ENCODE measurements at places on chromosomes 5 and 9.

- H3K27ac ChIP-seq: no peak overlapping the region
- H3K4me1 ChIP-seq: peaks cover 4% of the 10 kb centered on the region
- no peak for DNase-seq
- H3K36me3 ChIP-seq: no peaks in the 10 kb centered on the region
- H3K27me3 ChIP-seq: no peaks in the 10 kb centered on the region
Observed at GRCh38 chr5:72599065-72599433, 91.8 kb upstream of the ZNF366 start.

GRCh38 chr5:1782385-1783215 is 17.0 kb downstream of the MRPL36 start:
- no peak for DNase-seq
- peak overlapping the region; percentile 75 for H3K27ac ChIP-seq
- no peaks in the 10 kb centered on the region for H3K27me3 ChIP-seq
- H3K4me1 ChIP-seq: peaks cover 35% of the 10 kb centered on the region
- H3K36me3 ChIP-seq: no peaks in the 10 kb centered on the region

- no peaks in the 10 kb centered on the region for H3K27me3 ChIP-seq
- no peak for DNase-seq
- H3K4me3 ChIP-seq: no peak overlapping the region
- H3K4me1 ChIP-seq: peaks cover 6% of the 10 kb centered on the region
- no peaks in the 10 kb centered on the region for H3K36me3 ChIP-seq
- no peak overlapping the region for H3K27ac ChIP-seq
Observed at GRCh38 chr9:131923766-131924165, 155.9 kb downstream of the MED27 start.

GRCh38 chr5:159398936-159399335 is 68.6 kb upstream of the IL12B start:
- H3K36me3 ChIP-seq: no peaks in the 10 kb centered on the region
- no peaks in the 10 kb centered on the region for H3K27me3 ChIP-seq
- no peak overlapping the region for H3K27ac ChIP-seq
- DNase-seq: no peak
- no peaks in the 10 kb centered on the region for H3K4me1 ChIP-seq
- no peak overlapping the region for H3K4me3 ChIP-seq

- H3K36me3 ChIP-seq: no peaks in the 10 kb centered on the region
- peaks cover 10% of the 10 kb centered on the region for H3K4me1 ChIP-seq
- H3K4me3 ChIP-seq: no peak overlapping the region
Observed at GRCh38 chr5:154473581-154474283, 4.3 kb downstream of the HAND1 start.

DNA sequence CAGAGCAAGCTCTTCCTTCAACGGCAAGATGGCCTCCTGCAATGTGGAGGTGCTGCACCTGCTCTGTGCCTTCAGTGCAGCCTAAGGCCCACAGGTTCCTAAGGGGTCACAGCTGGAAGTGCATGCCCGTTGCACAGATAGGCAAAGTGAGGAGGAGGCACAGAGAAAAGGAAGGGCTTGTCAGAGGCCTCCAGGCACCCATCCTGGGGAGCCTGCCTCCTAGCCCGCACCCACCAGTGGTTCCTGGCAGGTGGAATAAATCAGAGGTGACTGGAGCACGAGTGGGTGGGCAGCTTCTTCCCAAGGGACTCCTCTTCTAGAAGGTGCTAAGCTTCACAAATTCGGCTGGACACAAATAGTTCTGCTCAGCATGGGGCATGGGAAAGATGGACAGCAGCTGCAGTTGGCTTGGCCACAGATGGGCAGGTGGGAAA is 52.8 kb upstream of the STXBP1 start:
- no peak for DNase-seq
- H3K4me3 ChIP-seq: no peak overlapping the region
- no peaks in the 10 kb centered on the region for H3K27me3 ChIP-seq
- H3K27ac ChIP-seq: no peak overlapping the region

- no peak for DNase-seq
- H3K4me3 ChIP-seq: no peak overlapping the region
- H3K4me1 ChIP-seq: no peaks in the 10 kb centered on the region
- no peaks in the 10 kb centered on the region for H3K27me3 ChIP-seq
- no peak overlapping the region for H3K27ac ChIP-seq
Observed at GRCh38 chr9:95132366-95133324, 184.9 kb downstream of the FANCC start.

GRCh38 chr5:149411738-149412519 is 32.8 kb upstream of the IL17B start:
- H3K27me3 ChIP-seq: peaks cover 2% of the 10 kb centered on the region
- no peak overlapping the region for H3K4me3 ChIP-seq
- no peaks in the 10 kb centered on the region for H3K4me1 ChIP-seq
- no peak overlapping the region for H3K27ac ChIP-seq

- no peaks in the 10 kb centered on the region for H3K36me3 ChIP-seq
- no peaks in the 10 kb centered on the region for H3K27me3 ChIP-seq
- H3K27ac ChIP-seq: no peak overlapping the region
- DNase-seq: no peak
- H3K4me3 ChIP-seq: no peak overlapping the region
- no peaks in the 10 kb centered on the region for H3K4me1 ChIP-seq
Observed at GRCh38 chr9:88579050-88579715, 44.2 kb downstream of the NXNL2 start.

DNA sequence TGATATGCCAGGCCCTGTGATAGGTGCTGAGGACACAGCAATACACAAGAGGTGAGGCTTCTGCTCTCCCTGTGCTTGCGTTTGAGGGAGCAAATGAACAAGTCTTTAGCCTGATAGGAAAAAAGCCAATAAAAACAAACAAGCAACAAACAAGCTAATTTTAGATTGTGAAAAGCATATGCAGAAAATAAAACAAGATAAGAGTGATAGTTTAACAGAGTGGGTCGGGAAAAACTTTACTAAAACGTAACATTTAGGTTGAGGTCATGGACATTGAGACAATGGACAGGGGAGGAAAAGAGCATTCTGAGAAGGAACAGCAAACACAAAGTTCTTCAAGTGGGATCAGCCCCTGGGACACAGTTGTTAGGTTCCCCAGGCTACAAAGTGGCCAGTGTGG is 4.3 kb downstream of the SMIM3 start:
- H3K4me3 ChIP-seq: peak overlapping the region; percentile 13
- H3K27ac ChIP-seq: peak overlapping the region; percentile 78
- no peaks in the 10 kb centered on the region for H3K27me3 ChIP-seq
- no peak for DNase-seq

- H3K36me3 ChIP-seq: no peaks in the 10 kb centered on the region
- no peak overlapping the region for H3K4me3 ChIP-seq
- no peak overlapping the region for H3K27ac ChIP-seq
- H3K4me1 ChIP-seq: no peaks in the 10 kb centered on the region
- H3K27me3 ChIP-seq: no peaks in the 10 kb centered on the region
Observed at GRCh38 chr5:178474562-178475184, 115.5 kb downstream of the COL23A1 start.

DNA sequence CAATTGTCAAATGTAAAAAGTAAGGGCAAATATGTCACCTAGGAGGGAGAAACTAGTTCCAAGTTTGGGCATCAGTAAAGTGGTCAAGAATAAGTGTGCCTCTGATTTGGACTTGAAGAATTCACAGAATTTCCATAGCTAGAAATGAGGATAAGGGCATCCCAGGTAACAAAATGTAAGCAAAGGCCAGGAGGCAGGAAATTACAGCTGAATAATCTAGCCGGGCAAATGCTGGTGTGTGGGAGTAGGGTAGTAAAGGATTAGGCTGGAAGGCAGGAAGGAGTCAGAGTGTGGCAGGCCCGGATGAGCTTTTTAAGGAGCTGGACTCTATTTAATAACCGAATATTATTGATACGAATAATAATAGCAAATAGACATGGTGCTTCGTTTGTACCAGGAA is 144.9 kb upstream of the EGFLAM start:
- no peaks in the 10 kb centered on the region for H3K36me3 ChIP-seq
- no peak overlapping the region for H3K27ac ChIP-seq
- DNase-seq: no peak

- H3K4me1 ChIP-seq: no peaks in the 10 kb centered on the region
- no peaks in the 10 kb centered on the region for H3K36me3 ChIP-seq
- no peaks in the 10 kb centered on the region for H3K27me3 ChIP-seq
- H3K4me3 ChIP-seq: no peak overlapping the region
- no peak overlapping the region for H3K27ac ChIP-seq
Observed at GRCh38 chr5:125377141-125377540, 630.7 kb upstream of the ZNF608 start.

DNA sequence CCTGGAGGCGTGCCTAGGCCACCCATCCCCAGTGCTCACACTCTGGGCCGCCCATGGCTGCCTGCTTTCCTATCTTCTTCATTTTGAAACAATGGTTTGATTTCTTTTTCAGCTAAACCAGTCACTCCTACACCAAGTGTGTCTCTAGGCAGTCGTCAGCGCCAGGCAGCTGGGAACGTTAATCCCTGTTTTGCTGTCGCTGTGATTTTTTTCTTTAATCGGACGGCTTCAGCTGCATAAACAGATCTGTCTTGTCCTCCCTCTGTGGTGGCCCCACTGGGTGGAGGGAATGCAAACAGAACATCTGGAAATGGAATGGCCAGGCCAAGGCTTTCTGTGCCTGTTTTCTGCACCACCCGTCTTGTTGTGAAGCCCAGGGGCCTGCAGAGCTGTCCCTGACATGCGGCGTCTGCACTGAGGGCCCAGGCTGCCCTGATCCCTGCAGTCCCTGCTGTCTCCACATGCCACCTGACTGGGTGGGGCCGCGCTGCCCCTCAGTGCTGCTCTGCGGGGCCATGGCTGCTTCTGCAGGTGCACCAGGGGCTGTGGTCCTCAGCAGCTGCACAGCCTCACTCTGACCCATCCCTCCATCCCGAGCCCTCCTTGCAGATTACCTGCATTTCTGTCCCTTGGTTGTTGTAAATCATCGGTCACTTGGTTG is 51.5 kb downstream of the WNK2 start:
- H3K27me3 ChIP-seq: no peaks in the 10 kb centered on the region
- H3K4me1 ChIP-seq: no peaks in the 10 kb centered on the region
- no peaks in the 10 kb centered on the region for H3K36me3 ChIP-seq
- no peak overlapping the region for H3K27ac ChIP-seq

DNA sequence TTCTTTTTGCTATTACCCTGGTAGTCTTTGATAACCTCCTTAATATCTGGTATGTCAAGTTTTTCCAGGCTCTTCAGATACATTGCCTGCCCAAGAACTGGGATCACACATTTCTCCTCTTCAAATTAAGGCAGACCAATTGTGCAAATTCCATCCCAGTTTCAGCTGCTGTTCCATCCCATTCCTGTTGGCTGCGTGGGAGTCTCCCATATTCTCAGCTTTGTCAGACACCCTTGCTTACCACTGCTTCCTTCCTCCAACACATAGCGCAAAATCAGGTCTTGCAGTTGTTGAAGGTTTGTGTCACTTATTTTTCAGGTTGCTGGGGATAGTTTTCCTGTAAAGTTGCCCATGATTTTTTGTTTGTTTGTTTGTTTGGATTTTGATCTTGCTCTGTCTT is 15.2 kb downstream of the HCN1 start:
- H3K27me3 ChIP-seq: no peaks in the 10 kb centered on the region
- H3K4me1 ChIP-seq: no peaks in the 10 kb centered on the region
- H3K4me3 ChIP-seq: no peak overlapping the region
- H3K36me3 ChIP-seq: no peaks in the 10 kb centered on the region
- no peak overlapping the region for H3K27ac ChIP-seq
- no peak for DNase-seq

DNA sequence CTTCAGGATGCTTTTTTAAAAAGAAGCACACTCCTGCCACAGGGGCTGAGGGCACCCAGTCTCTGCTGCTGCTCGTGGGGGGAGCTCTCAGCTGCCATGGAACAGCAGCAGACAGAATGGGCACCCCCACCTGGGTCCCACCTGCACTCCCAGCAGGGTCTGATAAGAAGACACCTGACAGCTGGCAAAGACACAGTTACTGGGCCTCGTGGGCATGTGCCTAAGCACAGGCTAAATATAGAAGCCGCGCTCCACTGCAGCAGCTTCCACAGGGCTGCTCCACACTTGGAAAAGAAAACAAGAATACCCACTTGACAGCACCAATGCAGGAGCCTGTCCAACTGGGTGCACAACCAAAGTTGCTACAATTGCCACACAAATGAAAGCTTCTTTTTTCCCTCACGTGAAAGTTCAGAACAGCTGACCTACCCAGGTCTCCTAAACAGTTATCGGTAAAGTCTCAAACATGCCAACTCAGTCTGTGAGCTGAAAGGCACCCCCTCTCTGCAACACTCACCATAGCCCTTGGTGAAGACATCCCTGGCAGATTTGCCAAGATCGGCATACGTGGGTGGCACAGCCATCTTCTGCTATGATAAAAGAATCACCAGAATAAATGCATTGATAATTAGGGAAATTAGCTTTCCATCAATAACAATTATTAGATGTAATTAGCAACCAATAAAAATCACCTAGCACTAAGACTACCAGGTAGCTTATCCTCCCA is 12.2 kb downstream of the VDAC1 start:
- no peak for DNase-seq
- no peak overlapping the region for H3K27ac ChIP-seq
- peaks cover 16% of the 10 kb centered on the region for H3K4me1 ChIP-seq

GRCh38 chr5:155027993-155028629 is 14.6 kb downstream of the KIF4B start:
- no peak overlapping the region for H3K4me3 ChIP-seq
- no peak for DNase-seq
- H3K4me1 ChIP-seq: no peaks in the 10 kb centered on the region
- no peak overlapping the region for H3K27ac ChIP-seq

DNA sequence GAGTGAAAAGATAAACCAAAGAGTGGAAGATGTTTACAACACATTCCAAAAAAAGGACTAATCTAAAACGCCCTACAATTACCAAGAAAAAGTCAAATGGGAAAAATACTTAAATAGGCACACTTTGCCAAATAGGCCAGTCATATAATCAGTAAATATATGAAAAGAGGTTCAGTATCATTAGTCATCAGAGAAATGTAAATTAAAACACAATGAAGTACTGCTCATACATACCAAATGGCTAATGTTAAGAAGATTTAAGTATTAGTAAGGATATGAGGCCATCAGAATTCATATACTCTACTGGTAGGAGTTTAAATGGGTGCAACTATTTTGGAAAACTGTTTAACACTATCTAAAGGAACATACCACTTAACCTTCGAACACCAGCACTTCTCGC is 47.6 kb downstream of the ZDHHC21 start:
- H3K27ac ChIP-seq: no peak overlapping the region
- no peaks in the 10 kb centered on the region for H3K27me3 ChIP-seq
- DNase-seq: no peak
- H3K4me3 ChIP-seq: no peak overlapping the region

- DNase-seq: no peak
- H3K4me3 ChIP-seq: no peak overlapping the region
- H3K27ac ChIP-seq: no peak overlapping the region
Observed at GRCh38 chr5:58800861-58801540, 218.1 kb downstream of the RAB3C start.

- no peak overlapping the region for H3K27ac ChIP-seq
- H3K4me1 ChIP-seq: peaks cover 13% of the 10 kb centered on the region
- H3K36me3 ChIP-seq: no peaks in the 10 kb centered on the region
Observed at GRCh38 chr9:37062336-37062735, 28.3 kb upstream of the PAX5 start.

GRCh38 chr5:158736150-158736870 is 363.4 kb downstream of the EBF1 start:
- H3K4me3 ChIP-seq: no peak overlapping the region
- no peak for DNase-seq
- H3K27me3 ChIP-seq: no peaks in the 10 kb centered on the region

GRCh38 chr5:149887622-149888183 is 56.9 kb downstream of the PDE6A start:
- H3K27me3 ChIP-seq: no peaks in the 10 kb centered on the region
